ENCODE measurements at places on chromosomes 6 and 20.
A peak's percentile ranks its signal among the peaks of the same experiment; 100 is the strongest.

DNA sequence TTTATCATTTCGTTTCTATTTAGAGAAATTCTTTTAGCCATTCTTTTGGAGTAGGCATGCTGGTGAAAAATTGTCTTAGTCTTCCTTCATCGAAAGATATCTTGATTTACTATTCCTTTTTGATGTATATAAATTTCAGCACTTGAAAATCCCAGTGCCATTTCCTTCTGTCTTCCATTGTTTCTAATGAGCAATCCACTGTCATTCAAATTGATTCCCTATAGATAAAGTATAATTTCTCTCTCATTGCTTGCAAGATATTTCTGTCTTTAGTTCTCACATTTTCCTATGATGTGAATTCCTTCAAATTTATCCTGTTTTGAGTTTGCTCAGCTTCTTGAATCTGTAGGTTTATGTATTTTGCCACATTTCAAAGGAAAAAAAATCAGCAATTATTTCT lies 251.1 kb upstream of the CHD6 start:
- no peak for DNase-seq

DNA sequence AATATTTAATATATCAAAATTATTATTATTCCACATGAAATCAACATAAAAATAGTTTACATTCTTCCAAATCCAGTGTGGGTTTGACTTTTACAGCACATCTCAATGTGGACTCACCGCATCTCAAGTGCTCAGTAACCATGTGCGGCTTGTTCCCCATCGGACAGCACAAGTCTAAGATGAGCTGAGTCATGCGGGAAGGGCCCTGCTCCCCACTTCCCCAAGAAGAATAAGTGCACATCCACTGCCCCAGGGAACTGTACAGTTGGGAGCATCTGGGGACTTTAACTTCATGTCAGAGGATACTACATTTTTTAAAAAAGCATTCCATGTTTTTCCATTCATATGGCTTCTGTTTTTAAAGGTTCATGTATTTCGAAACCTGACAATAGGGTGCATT lies 325.6 kb downstream of the BTBD3 start:
- DNase-seq = no peak

GRCh38 chr6:31878222-31878621 lies 575 bp downstream of the SLC44A4 start:
- DNase-seq = no peak

GRCh38 chr20:3651204-3651962 lies 11.8 kb downstream of the GFRA4 start:
- DNase-seq = peak; percentile 5

GRCh38 chr6:49328051-49328744 lies 134.9 kb downstream of the MMUT start:
- no peak for DNase-seq

DNA sequence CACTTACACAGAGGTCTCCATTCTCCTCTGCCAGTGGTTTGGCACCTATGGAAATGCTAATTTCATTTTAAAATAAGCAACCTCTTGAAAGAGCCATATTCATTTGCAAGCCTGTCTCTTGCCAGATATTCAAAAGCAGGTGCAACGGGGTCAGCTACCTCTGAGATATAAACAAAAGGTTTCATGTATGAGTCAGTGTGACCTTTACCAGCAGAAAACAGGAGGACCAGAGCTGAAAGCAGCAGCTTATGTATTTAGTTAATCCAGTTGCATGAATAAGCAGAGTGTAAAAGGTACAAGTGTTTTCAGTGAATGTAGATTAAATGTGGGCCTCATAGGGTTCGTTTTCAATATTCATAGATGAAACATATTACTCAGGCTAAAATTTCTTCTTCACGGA lies 56.0 kb downstream of the TENT5A start:
- peak; percentile 10 for DNase-seq

GRCh38 chr6:17877196-17877894 lies 110.1 kb downstream of the KIF13A start:
- DNase-seq = no peak

- DNase-seq = no peak
These were observed 11.5 kb downstream of the TOMM6 start for GRCh38 chr6:41798901-41799558.

GRCh38 chr20:17836303-17836861 lies 132.2 kb downstream of the SNX5 start:
- DNase-seq = no peak

DNA sequence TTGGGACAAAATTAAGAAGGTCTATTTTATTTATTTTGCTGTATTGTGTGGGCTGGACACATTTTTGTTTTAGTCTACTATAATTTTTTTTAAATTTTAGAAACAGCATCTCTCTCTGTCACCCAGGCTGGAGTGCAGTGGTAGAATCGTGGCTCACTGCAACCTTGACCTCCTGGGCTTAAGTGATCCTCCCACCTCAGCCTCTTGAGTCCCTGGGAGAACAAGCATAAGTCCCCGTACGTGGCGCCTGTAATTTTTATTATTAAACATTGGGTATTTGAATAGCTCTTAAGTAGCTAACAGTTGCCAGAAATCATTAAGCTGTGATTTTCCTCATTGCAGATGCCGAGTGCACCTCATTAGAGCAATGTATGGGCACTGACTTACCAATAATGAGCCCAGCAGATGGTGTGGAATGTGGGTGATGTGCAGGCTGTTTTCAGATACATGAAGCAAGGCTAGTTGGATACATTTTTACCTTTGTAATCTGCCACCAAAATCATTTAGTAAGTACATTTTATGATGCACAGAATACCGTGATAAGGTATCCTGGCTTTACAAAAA lies 10.3 kb upstream of the MAS1 start:
- peak; percentile 73 for DNase-seq

- no peak for DNase-seq
These were observed 28.6 kb upstream of the CCN2 start for GRCh38 chr6:131979515-131980337.

DNA sequence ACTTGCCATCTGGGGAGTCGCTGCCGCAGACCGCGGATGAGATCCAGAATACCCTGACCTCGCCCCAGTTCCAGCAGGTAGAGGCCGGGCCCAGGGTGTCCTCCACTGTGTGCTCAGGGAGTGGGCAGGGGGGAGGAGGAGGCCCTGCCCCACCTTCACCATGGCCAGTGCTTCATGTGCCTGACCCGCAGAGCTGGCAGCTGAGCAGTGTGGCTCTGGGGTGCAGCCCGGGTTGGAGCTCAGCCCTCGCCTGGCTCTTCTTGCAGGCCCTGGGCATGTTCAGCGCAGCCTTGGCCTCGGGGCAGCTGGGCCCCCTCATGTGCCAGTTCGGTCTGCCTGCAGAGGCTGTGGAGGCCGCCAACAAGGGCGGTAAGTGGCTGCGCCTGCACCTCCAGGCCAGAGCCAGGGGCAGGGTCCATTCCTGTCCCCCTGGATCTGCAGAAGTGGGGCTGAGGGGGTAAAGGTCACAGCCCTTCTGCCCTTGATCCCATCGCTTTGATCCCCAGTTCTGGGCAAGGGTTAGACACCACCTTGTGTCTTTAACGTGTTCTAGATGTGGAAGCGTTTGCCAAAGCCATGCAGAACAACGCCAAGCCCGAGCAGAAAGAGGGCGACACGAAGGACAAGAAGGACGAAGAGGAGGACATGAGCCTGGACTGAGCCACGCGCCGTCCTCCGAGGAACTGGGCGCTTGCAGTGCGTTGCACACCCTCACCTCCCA lies 5.5 kb downstream of the ADRM1 start:
- no peak for DNase-seq

DNA sequence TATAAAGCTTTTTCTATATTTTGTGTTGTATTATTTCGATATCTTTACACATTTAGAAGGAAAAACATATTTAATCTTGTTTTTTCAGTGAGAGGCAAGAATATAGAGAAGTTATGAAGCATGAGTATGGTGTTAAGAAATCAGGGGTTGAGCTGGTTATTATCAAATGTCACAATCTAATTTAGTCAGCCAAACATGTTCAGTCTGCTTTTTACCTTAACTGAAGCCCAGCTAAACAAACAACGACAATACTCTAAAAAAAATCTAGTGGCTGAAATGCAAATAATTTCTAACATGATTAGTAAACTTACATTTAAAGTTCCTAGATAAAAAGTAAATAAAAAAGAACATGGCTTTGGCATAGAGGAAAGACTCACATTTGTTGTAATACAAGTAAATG lies 433.8 kb upstream of the NRSN1 start:
- no peak for DNase-seq

- DNase-seq = no peak
These were observed 231.0 kb upstream of the EYS start for GRCh38 chr6:65938000-65938399.

GRCh38 chr20:20827992-20828597 lies 115.7 kb upstream of the RALGAPA2 start:
- no peak for DNase-seq

- no peak for DNase-seq
These were observed 168.9 kb downstream of the ADGB start for GRCh38 chr6:146767632-146768031.

DNA sequence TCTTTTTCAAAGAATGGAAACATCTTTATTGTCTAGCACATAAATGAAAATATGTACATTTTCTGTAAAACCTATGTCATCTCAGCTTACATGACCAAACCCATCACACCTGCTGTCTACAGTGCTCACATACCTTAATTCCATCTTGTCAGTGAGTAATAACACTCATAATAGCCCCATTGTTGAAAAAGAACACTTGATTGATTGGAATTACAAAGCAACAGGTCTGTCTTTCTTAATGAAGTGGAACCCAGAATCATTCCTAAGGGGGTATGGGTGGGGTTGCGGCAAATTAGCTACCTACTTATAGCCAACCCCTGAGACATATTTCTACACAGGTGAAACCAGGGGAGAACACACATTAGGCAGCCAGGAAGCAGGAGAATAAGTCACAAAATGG lies 20.2 kb downstream of the ADGRF4 start:
- DNase-seq = no peak

DNA sequence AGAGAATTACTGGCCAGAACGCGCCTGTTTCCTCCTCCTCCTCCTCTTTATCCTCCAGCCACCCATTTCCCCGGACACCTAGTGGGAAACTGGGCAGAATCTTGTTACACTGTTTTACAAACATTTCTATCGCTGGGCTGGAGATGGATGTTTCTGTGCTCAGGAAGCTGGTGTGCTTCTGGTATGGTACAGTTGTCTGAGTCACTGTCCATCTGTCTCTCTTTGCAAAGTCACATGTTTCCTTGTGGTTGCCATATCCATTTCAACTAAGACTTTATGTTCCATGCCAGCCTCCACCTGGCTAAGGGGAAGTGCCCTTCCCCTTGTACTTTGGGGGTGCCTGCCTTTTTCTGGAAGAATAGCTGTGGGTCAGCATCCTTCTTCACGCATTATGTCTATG lies 52.9 kb upstream of the SLC22A16 start:
- no peak for DNase-seq

DNA sequence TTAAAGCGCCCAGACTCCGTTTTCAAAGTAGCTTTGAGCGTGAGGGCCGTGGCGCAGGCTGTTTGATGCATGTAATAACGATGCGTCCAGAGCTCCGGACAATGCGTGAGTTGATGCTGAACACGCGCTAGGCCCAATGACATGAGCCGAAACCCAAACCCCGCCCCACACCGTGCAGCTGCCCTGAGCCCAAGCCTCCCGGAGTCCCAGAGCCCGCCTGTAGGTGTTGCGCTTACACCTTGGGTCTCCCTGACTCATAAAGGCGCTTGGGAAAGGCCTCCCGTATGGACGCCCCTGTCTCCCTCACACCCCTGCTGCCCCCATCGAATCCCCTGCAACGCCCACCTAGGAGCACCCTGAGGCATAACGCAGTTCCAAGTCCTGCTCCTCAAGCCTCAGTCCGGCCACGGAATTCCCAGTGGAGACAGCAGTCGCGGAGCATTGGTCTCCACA lies 87.6 kb downstream of the ERMARD start:
- no peak for DNase-seq

GRCh38 chr20:23637282-23638221 lies at the start of gene CST3:
TSS of gene CST3 (minus strand) at chr20:23637955. CDS start at chr20:23637862, 93 bp downstream.
- DNase-seq = peak; percentile 78

- no peak for DNase-seq
These were observed 114.2 kb upstream of the SSTR4 start for GRCh38 chr20:22920898-22921297.

GRCh38 chr20:61387954-61388348 lies 135.9 kb downstream of the CDH4 start:
- DNase-seq = no peak

- no peak for DNase-seq
These were observed 8.0 kb downstream of the NKX2-4 start for GRCh38 chr20:21389368-21389767.

DNA sequence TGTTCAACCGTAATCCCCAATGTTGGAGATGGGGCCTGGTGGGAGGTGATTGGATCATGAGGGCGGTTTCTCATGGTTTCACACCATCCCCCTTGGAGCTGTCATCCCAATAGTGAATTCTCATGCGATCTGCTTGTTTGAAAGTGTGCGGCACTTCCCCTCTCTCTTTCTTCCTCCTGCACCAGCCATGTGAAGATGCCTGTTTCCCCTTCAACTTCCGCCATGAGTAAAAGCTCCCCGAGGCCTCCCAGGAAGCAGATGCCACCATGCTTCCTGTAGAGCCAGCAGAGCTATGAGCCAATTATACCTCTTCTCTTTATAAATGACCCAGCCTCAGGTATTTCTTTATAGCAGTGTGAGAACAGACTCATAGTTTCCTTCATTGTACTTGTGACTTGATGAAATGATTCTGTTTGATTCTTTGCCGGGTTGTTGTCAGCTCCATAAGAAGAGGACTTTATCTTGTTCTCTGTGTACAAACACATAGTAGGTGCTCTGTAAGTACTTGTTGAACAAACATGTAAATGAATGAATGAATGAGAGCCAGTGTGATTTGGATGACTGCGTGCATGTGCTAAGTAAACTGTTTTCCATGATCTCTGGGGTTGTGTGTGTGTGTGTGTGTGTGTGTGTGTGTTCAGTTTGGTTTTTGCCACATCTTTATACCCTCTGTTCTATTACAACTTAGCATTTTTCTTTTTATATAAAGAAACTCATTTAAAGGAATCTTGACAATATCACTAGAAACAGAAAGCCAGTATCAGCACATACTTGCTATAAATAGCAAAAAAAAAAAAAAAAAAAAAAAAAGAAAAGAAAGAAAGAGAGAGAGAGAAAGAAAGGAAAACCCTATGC lies 22.5 kb upstream of the PTGIS start:
- DNase-seq = no peak

GRCh38 chr6:145643760-145644159 lies 91.6 kb downstream of the EPM2A start:
- DNase-seq = no peak

DNA sequence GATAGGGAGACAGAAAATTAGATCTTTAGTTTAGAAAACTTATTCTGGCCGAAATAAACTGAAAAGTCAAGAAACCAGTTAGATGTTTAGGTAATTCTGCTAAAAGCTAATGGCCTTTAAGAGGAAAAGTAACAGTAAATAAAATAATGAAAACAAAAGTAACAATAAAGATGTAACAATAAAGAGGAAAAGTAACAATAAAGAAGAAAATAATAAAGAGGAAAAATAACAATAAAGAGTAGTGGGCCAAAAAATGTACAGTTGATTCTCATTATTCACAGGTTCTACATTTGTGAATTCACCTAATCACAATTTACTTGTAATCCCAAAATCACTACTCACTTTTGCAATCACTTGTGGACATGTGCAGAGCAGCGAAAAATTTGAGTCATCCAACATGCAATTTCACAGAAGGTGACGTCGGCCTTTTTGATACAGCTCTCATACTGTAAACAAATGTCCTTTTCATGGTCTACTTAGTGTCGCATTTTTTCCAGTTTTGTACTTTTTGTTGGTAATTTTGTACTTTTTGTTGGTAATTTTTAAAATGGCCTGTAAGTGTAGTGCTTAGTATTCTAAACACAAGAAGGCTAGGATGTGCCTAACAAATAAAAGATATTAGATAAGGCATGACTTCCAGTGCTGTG lies 24.0 kb downstream of the HBS1L start:
- no peak for DNase-seq

Measured in NCI-H1092 treated with DMSO at 0.1 percent for 48 hours (cell line).